Hematopoietic multipotent progenitor cell (in vitro differentiated cells): ENCODE measurements at places on chromosomes 6 and 20.

DNA sequence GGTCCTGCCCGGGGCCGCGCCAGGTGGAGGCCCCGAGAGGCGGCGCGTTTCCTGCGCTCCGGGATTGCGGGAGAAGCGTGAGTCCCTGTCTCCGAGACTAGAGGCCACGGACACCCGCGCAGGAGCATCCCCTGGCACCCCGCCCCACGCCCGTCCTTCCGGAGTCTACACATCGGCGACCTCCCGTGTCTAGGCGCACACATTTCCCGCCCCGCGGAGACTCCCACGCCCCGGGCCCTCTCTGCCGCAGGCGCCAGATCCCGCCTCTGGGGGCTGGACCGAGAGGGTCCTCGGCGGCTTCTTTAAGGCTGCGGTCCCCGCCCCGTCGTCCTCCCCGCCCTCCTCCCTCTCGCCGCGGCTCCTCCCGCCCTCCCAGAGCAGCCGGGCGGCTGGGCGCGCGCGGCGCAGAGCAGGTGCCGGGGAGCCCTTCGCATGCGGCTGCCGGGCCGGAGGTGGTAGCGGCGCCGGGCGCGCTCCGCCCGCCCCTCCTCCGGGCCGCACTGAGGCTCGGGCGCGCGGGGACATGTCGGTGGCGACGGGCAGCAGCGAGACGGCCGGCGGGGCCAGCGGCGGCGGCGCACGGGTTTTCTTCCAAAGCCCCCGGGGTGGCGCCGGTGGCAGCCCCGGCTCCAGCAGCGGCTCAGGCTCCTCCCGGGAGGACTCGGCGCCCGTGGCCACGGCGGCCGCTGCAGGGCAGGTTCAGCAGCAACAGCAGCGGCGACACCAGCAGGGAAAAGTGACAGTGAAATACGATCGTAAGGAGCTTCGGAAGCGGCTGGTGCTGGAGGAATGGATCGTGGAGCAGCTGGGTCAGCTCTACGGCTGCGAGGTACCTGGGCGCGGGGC, at the start of gene PPP1R14C:
Gene PPP1R14C, plus strand, starts transcription at position 375 of the 846 bp plus-strand sequence. Its CDS starts 149 bp downstream, at position 524.
- DNase-seq = peak; percentile 42

GRCh38 chr6:88238065-88238464, 71.9 kb upstream of the CNR1 start:
- DNase-seq = peak; percentile 34

DNA sequence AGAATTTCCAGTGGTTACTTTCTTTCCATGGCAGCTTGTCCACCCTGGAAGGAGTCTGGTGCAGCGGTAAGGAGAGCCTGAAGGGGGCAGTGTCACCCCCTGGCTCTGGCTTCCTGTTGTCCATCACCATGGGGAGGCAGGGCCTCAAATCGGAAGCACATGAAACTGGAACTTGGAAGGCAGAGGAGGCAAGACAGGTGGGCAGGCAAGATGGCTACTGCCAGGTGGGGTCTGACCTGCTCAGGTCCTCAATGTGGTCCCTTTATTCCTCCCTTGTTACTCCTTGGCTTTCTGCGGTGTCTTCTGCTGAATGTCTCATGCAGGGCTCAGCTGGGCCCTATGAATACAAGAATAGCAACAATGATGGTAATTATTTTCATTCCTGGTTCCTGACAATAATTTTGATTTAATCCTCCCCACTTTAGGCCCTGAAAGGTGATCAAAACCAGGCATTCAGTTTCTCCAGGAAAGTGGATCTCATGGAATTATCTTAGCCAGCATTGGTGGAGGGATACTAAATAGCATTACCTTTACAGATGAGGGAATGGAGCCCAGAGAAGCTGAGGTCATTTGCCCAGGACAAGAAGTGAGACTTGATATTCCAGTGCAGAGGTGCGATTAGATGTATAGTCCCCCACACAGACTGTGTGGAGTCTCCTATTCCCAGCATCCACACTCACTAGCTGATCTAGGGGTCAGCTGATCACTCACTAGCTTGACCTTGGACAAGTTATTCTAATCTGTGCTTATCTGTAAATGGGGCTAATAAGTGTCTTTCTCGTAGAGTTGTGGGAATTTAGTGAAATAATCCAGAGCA, 17.6 kb upstream of the SNAI1 start:
- no peak for DNase-seq

DNA sequence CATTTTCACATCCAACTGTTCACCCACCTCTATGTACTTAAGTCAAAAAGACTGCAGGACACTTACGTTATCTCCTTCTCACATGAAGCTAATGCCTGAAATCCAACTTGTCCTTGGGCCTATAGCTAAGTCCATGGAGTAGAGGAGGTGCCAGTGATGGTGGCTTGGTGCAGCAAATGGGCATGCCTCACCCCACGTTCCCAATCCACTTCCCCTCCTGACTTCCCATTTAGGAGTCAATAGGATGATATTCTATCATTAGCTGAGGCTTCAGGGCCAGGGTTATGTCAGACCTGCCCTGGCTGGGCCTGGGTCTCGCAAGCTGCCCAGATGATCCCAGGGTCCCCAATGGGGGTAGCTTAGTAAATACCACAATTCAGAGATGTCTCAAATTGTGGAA, 410.4 kb downstream of the MAFB start:
- DNase-seq = no peak

DNA sequence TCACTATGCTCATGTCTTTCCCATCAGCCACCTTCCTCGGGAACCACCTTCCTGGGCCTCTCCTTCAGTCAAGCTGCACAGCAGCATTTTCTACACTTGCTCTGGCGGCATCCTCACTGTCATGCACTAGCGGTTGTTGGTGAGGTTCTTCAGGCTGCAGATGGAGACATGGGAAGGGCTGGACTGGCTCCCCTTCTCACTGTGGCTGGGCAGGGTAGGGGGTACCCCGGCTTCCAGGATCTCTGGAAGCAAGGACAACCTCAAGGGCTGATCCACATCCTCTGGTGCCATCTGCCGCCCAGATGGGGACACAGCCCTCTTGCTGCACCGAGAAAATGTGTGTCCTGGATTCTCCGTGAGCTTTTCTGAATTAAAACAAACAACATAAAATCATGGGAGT, 180.1 kb upstream of the RNF24 start:
- DNase-seq = no peak

DNA sequence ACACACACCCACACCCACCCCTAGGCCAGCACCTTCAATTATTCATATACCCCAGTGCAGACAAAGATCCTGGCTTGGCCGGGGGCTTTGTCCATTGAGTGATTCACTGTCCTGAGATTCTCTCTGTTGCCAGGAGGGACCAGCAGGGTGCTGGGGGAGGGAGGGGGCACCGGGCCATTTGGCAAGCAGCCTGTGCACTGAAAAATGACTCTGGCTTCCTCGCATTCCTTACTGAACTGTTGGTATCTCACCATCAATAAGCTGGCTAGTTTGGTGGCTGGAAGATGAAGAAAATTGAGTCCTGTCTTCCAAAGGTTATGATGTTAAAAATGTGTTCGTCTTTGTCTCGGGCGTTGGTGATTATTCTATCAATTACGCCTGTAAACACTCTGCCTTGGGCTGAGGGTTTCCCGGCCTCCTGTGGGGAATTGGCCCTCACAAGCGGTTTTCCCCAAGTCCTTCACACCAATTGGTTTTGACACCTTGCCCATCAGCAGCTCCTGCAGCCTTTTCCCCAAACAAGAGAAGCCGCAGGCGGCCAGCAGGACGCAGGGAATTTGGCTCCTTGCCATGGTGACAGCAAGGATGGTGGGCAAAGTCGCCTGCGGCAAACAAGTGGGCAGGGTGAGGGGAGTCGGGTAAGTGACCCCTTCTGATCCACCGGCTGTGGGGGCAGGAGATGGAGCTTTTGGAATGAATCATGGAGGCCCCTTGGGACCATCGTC, 4.9 kb downstream of the VSTM2L start:
- DNase-seq = no peak

DNA sequence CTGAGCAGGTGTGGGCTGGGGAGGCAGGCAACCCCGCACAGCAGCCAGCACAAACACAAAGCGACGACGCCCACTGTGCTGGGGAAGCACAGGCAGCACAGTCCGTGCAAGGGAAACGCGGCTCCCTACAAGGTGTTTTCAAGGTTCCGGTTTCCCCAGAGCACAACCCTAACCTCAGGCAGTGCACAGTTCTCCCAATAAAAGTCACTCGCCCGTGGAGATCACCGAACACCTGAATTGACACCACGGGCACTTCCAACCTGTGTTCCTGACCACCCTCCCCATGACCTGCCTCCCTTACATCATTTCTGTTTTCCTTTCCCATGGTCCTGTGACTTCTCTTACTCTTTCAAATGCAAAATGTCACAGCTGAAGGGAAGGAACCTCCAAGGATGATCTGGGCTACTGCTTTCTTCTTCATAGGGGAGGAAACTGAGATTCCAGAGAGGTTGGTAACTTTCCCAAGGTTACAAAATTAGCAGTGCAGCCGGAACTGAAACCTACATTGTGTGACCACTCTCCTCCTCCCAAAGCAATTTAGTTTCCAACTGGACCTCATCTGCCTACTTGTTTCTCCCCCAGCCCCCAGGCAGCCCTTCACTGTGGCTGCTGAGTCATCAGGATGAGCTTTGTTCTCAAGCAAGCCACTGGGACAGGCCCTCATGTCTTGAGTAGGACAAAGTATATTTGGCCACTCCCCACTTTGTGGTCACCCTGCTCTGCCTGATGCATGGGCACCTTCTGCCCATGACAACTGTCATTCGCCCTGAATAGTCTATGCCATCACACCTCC, 125.3 kb downstream of the ATXN1 start:
- DNase-seq = no peak

DNA sequence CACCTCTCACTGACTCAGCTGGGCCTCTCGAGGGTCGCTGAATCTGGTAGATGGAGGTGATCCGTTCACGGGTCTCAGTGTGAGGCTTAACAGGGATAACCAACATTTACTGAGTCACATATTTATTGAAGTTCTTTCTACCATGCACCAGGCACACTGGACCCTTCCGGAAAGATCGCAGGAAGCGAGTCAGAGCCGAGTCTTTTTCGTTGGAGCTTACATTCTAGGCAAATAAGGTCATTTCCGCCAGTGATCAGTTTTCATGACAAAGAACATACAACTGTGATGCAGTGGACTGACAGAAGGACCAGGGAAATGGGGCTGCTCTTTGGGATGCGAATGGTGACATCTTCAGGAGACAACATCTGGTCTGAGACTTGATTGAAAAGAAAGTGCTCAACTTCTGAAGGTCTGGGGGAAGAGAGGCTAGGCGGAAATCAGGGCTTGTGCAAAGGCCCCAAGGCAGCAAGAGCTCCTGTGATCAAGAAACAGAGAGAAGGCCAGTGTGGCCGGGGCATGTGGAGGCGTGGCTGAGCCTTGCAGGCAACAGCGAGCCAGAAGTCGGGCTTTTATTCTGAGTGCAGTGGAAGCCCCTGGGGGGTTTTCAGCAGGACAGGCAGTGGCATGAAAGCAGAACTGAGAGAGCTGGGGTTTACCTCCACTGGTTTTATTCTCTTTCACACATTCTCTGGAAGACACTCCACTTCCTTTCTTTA, 56.7 kb downstream of the APCDD1L start:
- DNase-seq = no peak

GRCh38 chr6:100968949-100969348, 87.8 kb upstream of the ASCC3 start:
- no peak for DNase-seq

- DNase-seq = no peak
Observed at GRCh38 chr20:16551607-16552006, 21.6 kb downstream of the KIF16B start.

DNA sequence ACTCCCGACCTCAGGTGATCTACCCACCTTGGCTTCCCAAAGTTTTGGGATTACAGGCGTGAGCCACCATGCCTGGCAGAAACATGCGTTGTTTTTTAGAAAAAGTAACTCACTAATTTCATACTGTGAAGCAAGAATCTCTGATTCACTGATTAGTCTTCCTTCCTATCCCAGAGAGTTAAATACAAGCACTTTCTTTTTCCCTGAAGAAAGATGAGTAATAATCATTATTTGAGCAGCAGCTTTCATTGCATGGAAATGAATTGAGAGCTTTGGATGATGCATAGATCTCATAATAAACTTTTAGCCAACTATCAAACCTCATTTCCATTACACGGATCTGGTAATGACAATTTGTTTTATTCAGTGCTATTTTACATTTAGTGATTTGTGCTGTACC, 892.5 kb upstream of the EYS start:
- DNase-seq = no peak
